ENCODE measurements at places on chromosomes 11 and 22.

DNA sequence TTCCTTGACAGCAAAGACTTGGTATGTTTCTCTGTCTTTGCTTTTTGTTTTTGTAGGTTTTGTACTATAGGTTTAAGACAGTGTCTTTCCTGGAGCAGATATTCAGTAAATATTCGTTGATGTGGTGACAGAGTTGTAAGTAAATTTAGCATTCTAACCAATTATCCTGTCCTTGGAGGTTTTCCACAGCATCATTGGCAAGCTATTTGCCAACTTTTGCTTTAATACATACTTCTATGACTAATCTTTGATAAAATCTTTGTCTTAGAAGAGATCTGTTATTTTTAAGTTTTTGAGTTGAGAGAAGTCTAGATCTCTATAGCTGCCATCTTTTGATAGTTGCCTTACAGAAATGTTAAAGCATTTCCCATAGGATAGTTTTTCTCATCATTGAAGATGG, 3.8 kb downstream of the USP47 start:
- no peak for DNase-seq

GRCh38 chr11:130435671-130436070, 7.3 kb upstream of the ADAMTS8 start:
- no peak for DNase-seq

GRCh38 chr22:37248251-37248650, 4.2 kb upstream of the RAC2 start:
- no peak for DNase-seq

DNA sequence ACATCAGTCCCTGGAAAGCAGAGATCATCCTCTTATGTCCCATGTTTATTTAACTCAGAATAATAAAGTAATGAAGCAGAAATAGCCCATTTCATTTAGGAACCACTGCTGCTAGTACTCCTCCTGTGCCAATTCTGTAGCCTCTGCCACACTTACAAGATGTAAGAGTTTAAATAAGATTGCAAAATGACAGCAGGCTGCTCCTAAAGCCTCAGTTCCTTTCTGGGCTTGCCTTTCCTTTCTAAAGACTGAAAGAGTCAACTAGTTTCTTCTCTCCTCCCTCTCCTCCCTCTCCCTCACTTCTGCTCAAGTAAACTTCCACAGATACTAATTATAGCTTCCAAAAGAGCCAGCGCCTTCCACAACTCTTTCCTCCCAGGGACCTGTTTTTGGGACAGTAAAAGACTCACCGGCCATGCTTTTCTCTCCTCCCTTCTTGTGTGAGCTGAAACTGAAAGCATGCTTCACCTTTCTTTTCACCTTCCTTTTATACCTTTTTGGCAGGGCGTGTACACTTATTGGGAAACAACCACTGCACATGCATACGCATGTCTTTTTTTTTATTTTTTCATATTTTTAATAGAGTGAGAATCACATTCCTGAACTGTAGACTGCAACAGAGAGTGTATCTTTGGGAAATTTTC, 26.1 kb upstream of the CARD16 start:
- DNase-seq, result no peak

DNA sequence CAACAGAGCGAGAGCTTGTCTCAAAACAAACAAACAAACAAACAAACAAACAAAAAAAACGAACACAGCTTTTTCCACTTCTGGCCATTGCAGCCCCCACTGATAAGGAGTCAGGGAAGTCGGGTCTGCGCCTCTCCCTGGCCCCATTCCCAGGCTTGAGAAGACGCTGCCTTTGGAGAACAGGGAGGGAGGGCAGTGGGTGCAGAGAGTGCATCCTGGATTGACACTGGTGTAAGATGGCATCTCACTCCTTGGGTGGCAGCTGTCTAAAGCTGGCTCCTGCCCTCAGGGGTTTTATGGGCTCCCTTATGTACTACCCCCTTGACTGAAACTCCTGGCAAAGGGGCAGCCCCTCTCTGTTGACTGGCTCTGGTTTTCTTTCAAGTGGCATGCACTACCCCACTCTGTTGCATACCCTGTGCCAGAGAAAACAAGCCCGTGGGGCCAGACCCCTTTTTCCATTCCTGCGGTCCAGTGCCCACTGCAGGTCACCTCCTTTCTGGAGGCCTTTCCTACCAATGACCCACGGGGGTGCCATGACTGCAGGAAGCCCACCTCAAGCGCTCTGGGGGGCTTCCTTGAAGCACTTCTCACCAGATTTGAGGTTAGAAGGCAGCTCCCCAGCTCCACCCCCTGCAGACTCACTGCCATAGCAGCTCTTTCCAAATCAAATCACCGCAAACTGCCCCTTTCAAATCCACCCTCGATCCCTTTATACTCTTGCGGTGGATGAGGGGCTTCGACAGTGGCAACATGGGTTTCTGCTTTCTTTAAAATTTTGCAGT, 12.7 kb downstream of the DRAP1 start:
- DNase-seq, result no peak

DNA sequence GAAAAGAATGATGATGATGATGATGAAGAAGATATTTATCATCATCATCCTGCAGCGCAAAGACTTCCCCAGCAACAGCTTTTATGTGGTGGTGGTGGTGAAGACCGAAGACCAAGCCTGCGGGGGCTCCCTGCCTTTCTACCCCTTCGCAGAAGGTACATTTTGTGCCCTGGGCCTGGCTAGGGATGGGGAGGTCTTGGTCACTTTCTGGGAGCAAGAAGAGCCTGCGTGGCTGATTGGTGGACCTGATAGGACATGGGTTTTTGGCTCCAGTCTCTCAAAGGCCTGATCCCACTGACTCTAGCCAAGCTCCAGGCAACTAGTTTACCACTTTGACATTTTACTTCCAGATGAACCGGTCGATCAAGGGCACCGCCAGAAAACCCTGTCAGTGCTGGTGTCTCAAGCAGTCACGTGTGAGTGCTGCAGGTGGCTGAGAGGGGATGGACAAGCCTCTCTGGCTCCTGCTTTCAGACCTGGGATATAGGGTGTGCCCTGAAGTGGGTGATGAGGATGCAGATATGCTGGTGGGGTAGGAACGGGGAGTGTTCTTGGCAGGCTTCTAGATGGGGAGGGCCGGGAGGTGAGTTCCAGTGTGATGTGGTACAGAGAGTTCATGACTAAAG, 5.3 kb downstream of the SIDT2 start:
- no peak for DNase-seq

DNA sequence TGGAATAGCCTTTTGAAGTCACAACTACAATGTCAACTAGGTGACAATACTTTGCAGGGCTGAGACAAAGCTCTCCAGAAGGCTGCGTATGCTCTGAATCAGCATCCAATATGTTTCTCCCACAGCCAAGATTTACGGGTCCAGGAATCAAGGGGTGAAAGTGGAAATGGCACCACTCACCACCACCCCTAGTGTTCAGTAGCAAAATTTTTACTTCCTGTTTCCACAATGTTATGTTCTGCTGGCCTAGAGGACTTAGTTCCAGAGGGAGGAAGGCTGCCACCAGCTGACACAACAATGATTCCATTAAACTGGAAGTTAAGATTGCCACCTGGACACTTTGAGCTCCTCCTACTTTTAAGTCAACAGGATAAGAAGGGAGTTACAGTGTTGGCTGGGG, 68.5 kb upstream of the MPEG1 start:
- peak; percentile 49 for DNase-seq

GRCh38 chr11:41989823-41990380, 530.5 kb upstream of the LRRC4C start:
- no peak for DNase-seq

GRCh38 chr22:36757668-36758211, 18.2 kb downstream of the IFT27 start:
- peak; percentile 86 for DNase-seq

Measured in suppressor macrophage (primary cell).